Caki2 (cell line): ENCODE measurements at places on chromosomes 1 and 21.

GRCh38 chr1:112501810-112502641 lies 6.7 kb upstream of the WNT2B start:
- DNase-seq, result peak; percentile 56

DNA sequence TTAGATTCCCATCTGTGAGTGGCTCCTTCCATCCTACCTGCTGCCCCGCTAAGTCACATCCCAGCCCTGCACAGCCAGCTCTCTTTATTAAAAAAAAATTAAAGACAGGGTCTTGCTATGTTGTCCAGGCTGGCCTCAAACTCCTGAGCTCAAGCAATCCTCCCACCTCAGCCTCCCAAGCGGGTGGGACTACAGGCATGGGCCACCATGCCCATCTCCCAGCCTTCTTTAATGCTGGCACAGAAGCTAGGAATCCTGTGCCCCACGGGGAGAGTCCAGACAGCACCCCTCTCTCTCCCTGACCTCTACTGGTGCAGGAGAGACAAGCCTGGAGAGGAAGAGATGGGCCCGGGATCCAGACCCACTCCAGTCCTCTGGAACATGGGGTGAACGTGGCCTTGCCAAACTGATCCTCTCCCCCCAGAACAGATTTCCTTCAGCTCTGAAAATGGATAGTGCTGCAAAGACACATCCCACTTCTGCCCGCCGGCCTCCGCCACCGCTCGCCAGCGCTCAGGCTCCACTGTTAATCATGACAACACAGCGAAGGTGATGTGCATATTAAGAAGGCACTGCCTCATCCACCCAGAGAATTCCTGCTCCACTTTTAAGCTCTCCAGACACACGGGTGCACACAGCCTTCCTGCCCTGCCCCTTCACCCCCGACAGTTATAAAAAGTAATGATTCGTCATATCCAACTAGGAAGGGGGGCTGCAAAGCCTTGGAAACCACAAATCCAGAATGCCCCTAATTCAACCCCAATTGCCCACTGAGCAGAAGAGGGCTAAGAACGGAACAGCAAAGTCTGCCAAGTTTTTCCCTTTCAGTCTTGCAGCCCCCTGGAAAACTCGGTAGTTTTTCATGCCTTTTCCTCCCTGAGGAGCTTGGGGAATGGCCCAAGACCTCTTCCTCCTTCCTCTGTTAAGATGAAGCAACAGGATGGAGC lies 68.1 kb downstream of the MRPL37 start:
- no peak for DNase-seq

GRCh38 chr21:40504825-40505224 lies 342.1 kb downstream of the DSCAM start:
- no peak for DNase-seq

GRCh38 chr1:2266301-2266975 lies 38.3 kb downstream of the SKI start:
- no peak for DNase-seq

- DNase-seq, result no peak
These were observed 63.2 kb downstream of the CASQ2 start for GRCh38 chr1:115705085-115705951.

DNA sequence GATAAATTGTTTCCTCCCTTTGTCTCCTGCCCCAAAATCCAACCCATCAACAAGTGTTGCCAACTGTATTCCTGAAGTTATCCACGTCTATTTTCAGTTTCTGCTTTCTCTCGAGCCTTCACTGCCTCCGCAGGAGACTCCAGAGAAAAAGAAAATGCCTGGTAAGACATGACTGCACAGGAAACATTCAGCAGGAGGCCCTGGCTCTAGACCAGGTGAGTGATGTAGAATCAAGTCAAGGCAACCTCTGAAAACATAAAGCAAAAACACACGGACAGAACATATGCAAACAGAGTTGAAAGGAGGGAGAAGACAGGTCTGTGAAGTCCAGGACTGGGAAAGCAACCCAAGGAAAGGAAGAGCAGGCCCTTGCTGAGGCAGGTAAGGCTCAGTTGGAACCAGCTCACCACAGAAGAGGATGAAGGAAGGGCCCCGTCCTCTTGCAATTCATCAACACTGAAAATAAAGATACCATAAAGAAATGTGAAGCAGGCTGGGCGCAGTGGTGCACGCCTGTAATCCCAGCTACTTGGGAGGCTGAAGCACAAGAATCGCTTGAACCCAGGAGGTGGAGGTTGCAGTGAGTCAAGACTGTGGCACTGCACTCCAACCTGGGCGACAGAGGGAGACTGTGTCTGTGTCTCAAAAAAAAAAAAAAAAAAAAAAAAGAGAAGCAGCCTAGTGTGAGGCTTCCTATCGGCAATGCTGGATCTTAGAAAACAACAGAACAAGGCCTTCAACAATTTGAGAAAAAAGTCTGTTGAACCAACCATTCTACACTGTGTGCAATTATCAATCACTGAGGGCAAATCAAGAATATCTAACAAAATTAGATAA lies 8.8 kb downstream of the NOL9 start:
- DNase-seq, result no peak

- DNase-seq, result no peak
These were observed 7.6 kb downstream of the SNRNP40 start for GRCh38 chr1:31289021-31289420.

DNA sequence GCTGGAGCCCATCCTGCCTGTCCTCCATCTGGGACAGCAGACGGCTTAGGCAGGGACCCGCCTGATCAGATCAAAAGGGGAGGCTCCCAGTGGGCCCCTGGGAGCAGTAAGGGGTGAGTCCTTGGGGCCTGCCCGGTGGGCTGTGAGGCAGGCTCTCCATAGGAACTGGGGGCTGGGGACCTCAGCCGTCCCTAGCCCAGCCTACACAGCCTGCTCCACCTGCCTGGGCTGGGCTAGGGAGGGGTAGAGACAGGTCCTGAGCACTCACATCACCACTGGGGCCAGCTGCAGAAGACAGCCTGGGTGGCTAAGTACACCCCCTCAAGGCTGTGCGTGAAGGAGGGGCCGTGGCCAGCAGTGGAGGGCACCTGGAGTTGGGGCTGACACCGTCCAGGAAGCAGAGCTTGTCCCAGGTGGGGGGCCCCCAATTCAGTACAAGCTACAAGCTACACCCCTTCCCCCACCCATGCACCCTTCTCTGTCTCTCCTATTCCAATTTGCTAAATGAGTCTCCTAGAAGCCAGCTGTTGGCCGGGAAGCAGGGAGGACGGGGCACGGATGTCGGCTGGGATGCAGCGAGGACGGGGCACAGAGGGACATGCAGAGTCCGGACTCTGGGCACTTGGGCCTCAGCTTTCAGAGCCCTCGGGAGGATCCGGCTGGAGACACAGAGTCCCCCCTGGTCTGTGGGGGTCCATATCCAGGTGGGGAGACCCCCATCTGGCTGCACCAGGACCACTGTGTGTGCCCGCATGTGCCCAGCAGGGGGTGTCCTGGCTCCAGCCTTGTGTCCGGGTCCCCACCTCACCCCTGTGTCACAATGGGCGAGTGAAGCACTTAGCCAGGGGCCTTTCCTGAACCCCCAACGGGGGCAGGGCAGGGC lies 1.7 kb downstream of the ISG15 start:
- peak; percentile 19 for DNase-seq

GRCh38 chr1:36199934-36200741 lies 24.1 kb upstream of the THRAP3 start:
- no peak for DNase-seq

DNA sequence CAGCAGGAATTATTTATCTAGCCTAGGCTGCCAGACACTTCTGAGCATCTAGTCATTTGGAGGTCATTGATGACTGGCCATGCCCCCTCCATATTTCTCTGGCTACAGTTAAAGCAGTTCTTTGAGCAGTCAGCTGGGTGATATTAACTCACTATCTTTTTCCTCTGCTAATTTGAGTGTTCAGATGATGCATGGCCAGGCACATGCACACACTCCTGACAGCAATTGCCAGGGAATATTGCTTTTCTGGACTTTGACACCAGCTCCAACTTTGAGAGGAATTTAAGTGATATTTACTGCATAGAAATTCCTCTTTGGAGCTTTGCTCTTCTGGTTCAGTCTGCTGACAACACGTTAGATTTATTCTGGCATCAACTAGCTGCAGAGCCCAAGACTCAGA lies 52.6 kb downstream of the CD247 start:
- DNase-seq, result no peak

GRCh38 chr1:11431941-11432507 lies 46.9 kb upstream of the DISP3 start:
- DNase-seq, result no peak

DNA sequence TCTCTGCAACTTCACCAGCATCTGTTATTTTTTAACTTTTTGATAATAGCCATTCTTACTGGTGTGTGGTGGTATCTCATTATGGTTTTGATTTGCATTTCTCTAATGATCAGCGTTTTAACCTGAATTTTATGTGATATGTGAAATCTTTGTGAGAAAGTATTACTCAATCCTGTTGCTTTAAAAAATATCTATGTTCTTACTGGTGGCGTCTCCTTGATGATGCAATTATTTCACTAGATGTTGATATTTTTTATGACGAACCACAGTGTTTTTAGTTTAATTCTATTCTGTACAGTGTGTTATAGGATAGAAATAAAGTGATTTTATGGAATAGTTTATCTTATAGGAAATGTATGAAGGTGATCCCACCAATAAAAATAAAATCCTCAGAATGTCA lies 54.7 kb upstream of the GPR88 start:
- DNase-seq, result no peak

GRCh38 chr1:168170564-168171508 lies 7.9 kb upstream of the TIPRL start:
- no peak for DNase-seq

- no peak for DNase-seq
These were observed 721.9 kb upstream of the ADAMTS5 start for GRCh38 chr21:27688773-27689172.

DNA sequence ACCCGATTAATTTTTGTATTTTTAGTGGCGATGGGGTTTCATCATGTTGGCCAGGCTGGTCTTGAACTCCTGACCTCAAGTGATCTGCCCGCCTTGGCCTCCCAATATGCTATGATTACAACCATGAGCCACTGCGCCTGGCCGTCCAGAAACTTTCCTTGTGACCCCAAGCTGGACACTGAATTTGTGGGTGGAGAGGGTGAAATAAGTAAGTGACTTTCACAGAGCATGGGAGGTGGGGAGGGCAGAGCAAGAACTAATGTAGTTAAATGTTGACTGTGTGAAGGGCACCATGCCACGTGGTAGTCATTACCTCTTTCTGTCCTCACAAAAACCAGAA lies 2.7 kb upstream of the UTP11 start:
- DNase-seq, result no peak

DNA sequence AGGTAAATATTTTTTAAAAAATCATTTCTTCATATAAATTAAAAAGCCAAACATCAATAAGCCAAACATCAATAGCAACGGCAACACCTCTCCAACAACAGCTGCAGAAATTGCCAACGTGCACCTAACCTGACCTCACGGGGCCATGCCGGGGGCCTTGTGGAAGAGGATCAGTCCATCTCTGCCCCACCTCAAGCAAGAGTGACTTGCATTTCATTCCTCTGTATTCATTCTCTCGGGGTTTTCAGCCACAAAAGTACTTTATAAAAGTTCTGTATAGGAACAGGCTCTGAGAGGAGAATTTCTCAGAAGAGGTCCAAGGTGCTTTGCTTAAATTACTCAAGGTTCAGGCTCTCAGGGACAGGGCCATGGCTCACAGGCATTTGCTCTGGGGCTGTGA lies 100.9 kb downstream of the RUNX1 start:
- no peak for DNase-seq

GRCh38 chr1:36160949-36161485 lies 5.1 kb downstream of the MAP7D1 start:
- peak; percentile 64 for DNase-seq

- DNase-seq, result no peak
These were observed 99.0 kb downstream of the ZZZ3 start for GRCh38 chr1:77583483-77583882.

DNA sequence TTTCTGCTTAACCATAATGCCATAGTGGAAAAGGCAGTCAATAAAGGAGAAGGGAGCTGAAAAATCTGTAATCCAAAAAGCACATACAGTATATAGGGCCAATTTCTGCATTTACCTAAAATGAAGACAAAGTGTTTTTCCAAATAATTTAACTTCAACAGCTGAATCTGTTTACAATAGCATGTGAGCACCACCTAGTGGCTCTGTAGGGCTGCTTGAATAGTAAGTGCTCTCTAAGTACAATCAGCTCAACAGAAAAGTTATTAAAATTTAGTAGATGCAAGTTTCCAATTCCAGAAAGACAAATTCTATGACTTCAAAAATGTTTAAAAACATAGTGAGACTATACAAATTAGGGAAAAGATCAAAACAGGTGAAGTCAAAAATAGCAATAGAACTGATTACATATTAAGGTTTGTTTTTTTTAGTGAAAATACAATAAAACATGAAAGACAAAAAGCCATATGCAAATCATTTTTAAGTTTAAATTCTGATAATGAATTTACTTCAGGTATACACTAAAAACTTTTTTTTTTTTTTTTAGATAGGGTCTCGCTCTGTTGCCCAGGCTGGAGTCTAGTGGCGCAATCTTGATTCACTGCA lies 220.0 kb downstream of the SETD4 start:
- DNase-seq, result peak; percentile 37

DNA sequence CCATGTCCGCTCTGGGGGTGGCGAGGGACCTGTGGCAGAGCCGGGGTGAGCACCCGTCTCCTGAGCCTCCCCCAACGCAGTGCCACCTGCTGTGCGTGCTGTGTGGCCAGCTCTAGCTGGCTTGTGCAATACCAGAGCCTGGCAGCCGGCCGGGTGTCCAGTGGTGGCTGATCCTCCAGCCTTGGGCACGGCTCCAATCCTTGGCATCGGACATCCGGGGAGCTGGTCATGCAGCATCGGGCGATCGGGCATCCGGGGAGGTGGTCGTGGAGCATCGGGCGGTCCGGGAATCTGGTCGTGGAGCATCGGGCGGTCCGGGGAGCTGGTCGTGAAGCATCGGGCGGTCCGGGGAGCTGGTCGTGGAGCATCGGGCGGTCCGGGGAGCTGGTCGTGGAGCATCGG lies 8.1 kb downstream of the SLX9 start:
- no peak for DNase-seq

DNA sequence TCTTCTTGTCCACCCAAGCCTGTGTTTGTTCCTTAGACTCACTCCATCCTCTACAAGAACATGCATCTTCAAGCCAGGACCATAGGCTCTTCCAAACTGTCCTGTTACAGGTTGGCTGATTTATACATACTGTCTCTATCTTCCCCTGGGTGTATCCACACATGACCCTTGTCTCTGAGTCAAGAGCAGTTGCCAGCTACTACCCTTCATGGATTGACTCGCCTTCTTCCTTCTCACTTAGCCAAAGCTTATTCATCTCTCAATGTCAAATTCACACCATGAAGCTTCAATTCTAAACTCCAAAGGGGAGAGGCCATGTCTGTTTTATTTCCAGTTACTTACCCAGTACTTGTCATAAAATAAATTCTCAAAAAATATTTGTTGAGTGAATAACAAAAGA lies 64.1 kb upstream of the CACHD1 start:
- no peak for DNase-seq

GRCh38 chr1:202184750-202185460 lies 8.7 kb upstream of the LGR6 start:
- DNase-seq, result peak; percentile 88

GRCh38 chr1:108050158-108050557 lies 85.2 kb upstream of the VAV3 start:
- no peak for DNase-seq
